Stimulated activated CD8-positive, alpha-beta memory T cell treated with anti-CD3 and anti-CD28 coated beads, Interleukin-4, amount 100 ng/mL, for 4 hours (primary cell): ENCODE measurements at places on chromosomes 1 and 21.

DNA sequence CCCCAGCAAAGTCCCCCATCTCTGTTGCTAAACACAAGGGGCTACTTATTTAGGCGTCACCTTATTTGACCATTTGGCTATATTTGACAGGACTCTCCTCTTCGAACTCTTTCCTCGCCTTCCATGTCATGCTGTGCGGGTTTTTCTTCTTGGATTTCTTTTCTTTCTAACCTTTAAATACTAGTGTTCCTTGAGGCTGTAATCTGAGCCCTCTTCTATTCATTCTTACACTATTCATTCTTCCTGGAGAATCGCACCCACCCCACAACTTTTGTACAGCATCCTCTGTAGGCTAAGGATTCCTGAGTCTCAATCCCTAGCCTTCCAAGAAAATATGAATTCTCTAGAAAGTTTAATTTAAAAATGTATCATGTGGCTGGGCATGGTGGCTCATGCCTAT lies 61.7 kb upstream of the C1orf115 start:
- DNase-seq = no peak

DNA sequence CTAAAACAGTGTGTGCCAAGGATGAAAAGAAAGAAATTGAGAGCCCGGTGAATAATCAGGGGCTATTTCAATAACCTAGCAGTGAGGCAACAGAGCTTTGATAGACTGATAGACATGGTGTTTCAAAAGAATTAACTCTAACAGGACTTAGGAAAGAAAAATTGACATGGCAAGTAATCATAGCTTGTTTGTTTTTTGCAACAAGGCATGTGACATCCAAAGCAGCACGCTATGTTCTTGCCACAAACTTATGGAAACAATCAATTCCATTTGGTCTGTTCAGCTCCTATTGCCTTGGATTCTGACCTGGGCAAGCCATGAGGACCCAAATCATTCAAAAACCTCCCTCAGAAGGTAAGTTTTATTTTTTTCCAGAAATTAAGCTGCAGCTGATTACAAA lies 608.5 kb downstream of the SMYD3 start:
- DNase-seq = no peak

- DNase-seq = no peak
These were observed 24.9 kb downstream of the MAP3K7CL start for GRCh38 chr21:29155118-29155932.

DNA sequence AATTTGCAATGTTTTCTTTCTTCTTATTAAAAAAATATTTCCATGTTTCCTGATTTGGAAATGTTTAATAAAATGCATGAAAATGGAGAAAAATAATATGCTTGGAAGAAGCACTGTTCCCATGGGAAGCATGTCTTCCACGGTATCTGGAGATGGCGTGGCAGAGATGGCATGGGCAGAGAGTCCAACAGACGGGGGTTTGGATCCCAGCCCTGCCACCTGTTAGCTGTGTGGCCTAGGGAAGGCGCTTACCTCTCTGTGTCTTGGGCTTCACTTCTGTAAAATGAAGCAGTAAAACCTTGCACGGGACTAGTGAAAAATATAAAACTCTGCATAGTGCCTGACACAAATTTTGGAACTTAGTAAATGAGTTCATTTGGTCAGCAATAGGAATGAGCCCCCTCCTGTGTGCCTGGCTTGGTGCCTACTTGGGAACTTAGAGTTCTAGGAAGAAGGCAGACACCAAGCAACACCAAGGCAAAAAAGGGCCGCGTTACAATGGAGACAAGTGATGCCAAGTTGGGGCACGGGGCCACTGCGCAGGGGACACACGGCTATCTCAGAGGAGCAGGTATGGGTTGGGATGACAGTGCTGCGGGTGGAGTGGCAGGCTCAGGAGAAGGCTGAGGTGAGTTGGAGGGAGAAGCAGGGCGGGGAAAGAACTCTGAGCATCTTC lies 124.2 kb downstream of the KCNN3 start:
- DNase-seq = no peak

DNA sequence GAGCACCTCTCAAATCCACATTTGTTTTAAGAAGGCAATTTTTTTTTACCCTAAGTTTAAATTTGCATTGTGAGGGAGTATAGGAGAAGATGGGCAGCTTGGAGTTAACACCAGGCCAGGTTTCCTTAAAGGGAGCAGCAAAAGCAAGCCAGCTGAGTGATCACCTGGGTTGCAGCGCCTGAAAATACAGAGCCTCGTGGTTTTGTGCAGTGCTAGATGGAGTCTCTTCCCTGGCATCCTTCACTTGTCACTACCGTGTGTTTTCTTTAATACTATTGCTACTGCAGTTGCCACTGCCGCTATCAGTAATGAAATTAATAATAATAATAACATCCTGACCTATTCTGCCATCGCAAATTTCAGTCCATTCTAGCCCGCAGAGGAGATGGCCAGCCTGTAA lies 35.2 kb upstream of the VAV3 start:
- no peak for DNase-seq

DNA sequence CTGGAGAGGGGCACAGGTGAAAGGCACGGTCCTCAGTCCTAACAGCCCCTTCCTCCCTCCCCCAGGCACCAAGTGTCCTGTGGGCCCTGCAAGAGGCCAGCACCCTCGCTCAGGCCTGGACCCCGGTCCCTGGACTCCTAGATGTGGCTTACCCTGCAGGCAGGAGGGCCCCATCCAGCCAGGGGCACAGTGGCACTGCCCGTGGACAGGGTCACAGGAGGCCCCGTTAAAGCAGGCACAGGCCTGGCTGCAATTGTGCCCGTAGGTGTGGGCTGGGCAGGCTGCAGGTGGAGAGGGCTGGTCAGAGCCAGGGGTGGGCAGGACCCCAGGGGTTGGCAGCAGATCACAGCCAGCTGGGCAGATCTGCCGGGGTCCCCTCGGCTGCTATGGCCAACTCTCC lies 44.5 kb downstream of the ARHGEF16 start:
- no peak for DNase-seq

DNA sequence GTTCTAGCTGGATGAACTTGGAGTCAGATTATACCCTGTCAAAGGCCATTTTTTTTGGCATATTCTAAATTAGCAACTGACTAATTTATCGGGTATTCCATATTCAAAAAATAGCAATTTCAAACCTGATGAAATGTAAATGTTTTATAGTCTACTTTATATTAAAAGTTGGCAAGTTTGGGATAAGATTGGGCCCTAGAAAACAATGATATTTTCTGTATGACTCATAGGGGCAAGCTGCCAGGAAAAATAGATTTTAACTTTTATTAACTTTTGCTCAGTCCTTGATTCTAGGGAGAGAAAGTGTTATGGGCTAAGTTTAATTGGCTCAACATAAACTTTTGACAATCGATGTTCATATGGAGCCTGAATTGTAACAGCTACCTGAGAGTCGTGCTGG lies 576.9 kb upstream of the B3GALT2 start:
- no peak for DNase-seq

GRCh38 chr1:143680304-143680703 lies 291.5 kb downstream of the FAM72C start:
- no peak for DNase-seq

- no peak for DNase-seq
These were observed 148.7 kb downstream of the RUNX1 start for GRCh38 chr21:34900376-34900775.
